ENCODE measurements at places on chromosomes 1 and 21. TPM values are rescaled to one million over a fixed set of nuclear protein-coding genes. Genes with fewer than 3 reads are reported as not detected.
A peak's percentile ranks its signal among the peaks of the same experiment; 100 is the strongest.

The ENAH gene
- 33.5 TPM for total RNA-seq

DNA sequence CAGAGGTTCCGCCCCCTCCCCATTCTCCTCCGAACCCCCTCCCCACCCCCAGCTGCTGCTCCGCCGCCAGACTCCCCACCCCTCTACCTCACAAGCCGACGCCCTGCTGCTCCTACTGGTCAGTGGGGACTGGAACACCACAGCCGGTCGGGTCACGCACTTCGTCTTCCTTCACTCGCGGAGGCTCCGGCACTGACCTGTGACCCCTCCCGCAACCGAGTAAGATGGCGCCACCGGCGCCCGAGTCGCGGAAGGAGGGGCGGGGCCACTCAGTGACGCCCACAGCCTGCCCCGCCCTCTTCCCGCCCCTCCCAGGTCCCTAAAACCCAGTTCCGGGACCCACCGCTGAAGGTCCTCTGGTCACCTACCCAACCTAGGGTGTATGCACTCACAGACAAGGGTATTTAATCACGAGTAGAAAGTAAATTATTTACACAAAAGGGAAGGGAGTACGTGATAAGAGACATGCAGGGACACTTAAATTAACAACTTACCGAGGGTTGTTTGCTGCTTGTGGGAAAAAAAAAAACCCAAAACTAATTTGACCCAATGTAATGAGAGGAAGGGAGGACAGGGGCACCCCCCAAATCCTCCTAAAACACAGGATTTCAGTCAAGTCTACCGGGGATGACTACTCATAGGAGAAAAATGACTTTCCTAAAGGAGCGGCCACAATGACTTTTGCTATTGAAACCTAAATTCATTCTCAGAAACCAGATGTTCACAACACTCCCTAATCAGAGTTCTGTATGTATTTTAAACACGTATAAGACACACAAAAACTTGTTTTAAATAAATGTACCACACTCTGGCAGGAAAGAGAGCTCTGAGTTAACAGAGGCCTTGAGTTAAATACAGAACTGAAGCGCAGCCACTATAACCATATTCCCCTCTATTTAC is at the start of gene RIT1:
Gene RIT1, minus strand, starts transcription at position 194 of the 900 bp plus-strand sequence. CDS start 588 bp downstream, outside the sequence.
- DNase-seq, result peak; percentile 93
- peaks cover 22% of the 10 kb centered on the region for H3K4me1 ChIP-seq
- no peaks in the 10 kb centered on the region for H3K27me3 ChIP-seq
- peak within 1 kb of the TSS; percentile 93 for H3K27ac ChIP-seq

- H3K27ac ChIP-seq, result no peak overlapping the region
- peaks cover 4% of the 10 kb centered on the region for H3K27me3 ChIP-seq
- DNase-seq, result no peak
- no peak overlapping the region for H3K4me3 ChIP-seq
Observed at GRCh38 chr1:1577367-1578011, 2.8 kb upstream of the SSU72 start.

The AQP10 gene
- total RNA-seq, result 0.26 TPM

DNA sequence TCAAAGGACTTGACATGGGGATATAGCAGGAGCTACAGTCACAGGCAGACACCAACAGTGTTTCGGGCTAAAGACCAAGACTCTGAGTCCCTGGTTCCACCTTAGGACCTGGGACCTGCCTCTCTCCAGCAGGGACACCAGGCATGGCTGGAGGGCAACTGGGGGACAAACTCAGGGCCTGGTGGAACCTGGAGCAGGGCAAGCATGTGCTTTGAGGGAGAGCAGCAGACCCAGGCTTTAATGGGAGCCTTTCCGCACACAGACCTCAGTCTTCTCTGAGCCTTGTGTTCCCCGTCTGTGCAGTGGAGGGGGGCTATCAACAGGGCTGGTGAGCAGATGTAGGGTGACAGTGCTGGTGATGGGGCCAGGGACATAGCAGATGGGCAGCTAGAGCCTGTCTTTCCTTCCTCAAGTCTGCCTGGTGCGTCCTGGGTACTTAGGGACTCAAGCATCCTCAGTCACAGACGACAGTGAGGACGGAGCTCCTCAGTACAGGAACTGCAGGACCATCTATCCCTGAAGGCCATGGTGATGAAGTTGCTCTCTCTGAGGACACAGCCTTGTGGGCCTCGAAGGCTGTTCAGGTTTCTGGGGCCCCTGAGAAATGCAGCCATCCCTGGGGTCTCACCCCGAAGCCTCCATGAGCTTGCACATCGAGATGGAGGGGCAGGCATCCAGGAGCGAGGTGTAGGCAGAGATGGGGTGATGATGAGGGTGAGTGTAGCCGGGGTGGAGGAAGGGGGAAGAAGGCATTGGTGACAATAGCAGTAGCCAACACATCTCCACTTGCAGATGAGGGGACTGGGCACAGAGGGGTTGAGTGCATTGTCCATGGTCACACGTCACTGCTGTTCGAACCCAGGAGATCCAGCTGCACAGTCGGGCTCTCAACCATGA is 593.4 kb downstream of the PTPRU start:
- H3K4me3 ChIP-seq, result no peak overlapping the region
- peaks cover 53% of the 10 kb centered on the region for H3K27me3 ChIP-seq
- no peaks in the 10 kb centered on the region for H3K4me1 ChIP-seq
- no peaks in the 10 kb centered on the region for H3K36me3 ChIP-seq

Measured in suprapubic skin (tissue), 4 donors.